Fibroblast of skin of back (primary cell): ENCODE measurements at places on chromosomes 5 and 9.

- DNase-seq, result no peak
Measured at GRCh38 chr9:73046769-73047168, 93.9 kb upstream of the ALDH1A1 start.

GRCh38 chr9:98730871-98731270 is 22.1 kb upstream of the GABBR2 start:
- no peak for DNase-seq

GRCh38 chr5:52920929-52921328 is 68.2 kb upstream of the ITGA2 start:
- DNase-seq, result peak; percentile 34

DNA sequence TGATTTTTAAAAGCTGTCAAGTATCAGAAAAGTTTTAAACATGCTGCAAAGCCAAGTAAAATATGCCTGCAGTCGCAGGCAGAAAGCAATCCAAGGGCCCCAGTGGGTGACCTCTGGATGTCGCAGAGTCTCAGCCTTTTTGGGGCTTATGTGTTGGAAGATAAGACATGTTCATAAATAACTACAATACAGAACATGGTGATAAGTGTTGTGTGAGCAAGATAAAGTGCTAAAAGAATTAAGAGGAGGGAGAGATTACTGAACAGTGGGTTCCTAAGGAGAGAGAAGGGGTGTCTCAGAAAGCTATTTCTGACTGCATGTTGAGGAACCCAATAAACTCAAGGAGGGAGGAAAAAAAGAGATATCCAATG is 78.9 kb upstream of the ADRB2 start:
- DNase-seq, result no peak

DNA sequence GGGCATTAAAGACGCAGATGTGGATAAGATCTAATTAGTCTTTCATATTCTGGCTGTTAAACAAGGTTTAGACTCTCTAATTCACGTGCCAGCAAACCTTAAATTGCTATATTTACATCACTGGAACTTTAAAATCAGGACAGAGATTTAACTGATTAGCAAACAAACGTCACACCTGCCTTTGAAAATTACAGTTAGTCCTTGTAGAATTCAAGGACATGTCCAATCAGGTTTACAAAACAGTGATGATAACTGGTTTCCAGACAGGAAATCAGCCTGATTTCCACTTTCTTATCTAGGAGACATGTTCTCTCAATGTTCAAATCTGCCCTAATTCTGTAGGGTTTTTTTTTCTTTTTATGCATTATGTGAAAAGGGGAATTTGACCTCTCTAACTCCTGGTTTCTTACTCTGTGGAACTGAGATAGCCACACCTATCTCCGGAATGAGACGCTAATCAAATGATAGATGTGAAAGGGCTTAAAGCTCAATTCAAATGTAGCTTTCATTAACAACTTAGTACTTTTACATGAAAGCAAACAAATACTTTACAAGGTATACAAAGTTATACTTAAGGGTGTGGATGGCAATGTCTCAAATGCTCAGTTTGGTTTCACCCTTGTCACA is 26.5 kb downstream of the SPINK5 start:
- DNase-seq, result no peak
